ENCODE measurements at places on chromosomes 13 and 19.

GRCh38 chr13:33229446-33230177, 55.9 kb downstream of the STARD13 start:
- no peak for DNase-seq

DNA sequence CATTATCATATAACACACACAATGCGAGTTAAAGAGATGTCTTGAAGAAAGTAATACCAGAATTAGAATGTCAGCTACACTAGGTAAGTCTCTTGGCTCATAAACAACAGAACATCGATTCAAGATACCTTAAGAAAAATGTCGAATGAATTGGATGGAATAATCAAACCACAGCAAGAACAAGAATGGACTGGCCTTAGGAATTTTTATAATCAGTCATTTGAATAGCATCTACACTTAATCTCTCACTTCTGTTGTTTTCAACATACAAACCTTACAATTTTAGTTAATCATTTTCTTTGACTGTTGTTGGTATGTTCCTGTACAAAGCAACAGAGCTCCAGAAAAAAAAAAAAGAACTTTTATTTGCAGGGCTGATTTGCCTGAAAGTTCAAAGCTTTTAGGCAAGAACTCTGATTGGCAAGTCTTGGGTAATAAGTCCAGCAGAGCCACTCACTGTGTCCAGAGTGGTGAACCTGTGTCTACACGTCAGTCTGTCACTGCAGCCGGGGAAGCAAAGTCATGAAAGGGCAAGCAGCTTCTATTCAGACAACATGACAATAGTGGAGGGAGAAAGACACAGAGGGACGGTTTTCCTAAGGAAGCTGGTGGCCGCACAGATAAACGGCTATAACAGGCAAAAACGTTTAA, 1026.1 kb upstream of the MIR17HG start:
- DNase-seq: no peak

DNA sequence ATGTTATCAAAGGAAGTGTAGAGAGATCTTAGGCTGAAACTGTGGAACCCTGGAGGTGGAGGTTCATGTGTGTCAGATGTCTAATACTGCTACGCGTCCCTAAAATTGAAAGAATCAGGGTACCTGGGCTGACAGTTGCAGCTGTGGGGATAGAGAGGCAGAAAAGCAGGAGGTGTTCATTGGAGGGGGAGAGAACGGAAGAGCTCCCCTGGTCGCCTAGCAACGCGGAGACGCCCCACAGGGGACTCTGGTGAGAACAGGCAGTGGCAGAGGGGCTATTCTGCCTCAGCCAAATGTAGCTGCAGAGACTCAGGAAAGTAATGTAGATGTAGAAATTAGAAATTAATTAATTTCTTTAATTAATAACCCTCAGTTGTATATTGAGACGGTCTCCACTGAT, 10.1 kb upstream of the ZNF835 start:
- DNase-seq: no peak

DNA sequence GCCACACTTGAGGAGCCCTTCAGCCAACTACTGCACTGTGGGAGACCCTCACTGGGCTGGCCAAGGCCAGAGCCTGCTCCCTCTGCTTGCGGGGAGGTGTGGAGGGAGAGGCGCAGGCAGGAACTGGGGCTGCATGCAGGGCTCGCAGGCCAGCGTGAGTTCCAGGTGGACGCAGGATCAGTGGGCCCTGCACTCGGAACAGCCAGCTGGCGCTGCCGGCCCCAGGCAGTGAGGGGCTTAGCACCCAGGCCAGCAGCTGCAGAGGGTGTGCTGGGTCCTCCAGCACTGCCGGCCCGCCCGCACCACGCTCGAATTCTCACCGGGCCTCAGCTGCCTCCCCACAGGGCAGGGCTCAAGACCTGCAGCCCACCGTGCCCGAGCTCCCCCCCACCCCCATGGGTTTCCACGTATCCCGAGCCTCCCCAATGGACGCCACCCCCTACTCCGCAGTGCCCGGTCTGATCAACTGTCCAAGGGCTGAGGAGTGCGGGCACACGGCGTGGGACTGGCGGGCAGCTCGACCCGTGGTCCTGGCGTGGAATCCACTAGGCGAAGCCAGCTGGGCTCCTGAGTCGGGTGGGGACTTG, 1293.8 kb upstream of the PCDH9 start:
- no peak for DNase-seq

GRCh38 chr19:14105680-14106079, 11.9 kb downstream of the PRKACA start:
- DNase-seq: no peak

GRCh38 chr13:61833228-61833627, 417.6 kb upstream of the PCDH20 start:
- DNase-seq: no peak

- DNase-seq: no peak
Observed at GRCh38 chr19:37217480-37217774, 587 bp upstream of the ZNF383 start.

- DNase-seq: no peak
Observed at GRCh38 chr13:49527123-49527522, 31.4 kb downstream of the PHF11 start.

- DNase-seq: no peak
Observed at GRCh38 chr19:6718741-6719539, 1.5 kb downstream of the C3 start.

DNA sequence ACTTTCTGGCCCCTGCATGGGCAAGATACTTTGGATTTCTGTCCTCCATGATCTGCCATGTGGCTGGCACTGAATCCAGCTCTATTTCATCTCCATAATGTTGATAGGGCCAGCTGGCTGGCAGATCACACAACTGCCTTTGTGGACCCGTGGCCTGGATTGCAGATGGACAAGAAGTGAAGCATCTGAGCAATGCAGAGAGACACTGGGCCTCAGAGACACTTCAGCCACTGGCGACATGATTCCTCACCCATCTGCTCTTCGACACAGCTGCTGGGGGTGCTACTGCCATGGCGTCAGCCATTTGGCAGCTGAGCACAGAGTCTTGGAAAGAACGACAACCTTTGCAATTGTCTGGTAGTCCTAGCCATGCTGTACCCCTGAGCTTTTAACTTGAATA, 79.5 kb upstream of the MYO16 start:
- no peak for DNase-seq

DNA sequence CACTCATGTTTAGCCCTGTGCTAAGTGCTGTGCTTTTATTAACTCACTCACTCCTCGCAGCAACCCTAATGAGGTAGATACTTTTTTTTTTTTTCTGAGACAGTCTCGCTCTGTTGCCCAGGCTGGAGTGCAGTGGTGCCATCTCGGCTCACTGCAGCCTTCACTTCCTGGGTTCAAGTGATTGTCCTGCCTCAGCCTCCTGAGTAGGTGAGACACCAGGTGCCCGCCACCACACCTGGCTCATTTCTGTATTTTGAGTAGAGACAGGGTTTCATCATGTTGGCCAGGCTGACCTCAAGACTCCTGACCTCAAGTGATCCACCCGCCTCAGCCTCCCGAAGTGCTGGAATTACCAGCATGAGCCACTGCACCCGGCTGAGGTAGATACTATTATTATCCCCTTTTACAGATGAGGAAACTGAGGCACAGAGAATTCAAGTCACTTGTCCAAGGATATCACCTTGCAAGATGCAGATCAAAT, 2.5 kb downstream of the ITPKC start:
- DNase-seq: no peak

DNA sequence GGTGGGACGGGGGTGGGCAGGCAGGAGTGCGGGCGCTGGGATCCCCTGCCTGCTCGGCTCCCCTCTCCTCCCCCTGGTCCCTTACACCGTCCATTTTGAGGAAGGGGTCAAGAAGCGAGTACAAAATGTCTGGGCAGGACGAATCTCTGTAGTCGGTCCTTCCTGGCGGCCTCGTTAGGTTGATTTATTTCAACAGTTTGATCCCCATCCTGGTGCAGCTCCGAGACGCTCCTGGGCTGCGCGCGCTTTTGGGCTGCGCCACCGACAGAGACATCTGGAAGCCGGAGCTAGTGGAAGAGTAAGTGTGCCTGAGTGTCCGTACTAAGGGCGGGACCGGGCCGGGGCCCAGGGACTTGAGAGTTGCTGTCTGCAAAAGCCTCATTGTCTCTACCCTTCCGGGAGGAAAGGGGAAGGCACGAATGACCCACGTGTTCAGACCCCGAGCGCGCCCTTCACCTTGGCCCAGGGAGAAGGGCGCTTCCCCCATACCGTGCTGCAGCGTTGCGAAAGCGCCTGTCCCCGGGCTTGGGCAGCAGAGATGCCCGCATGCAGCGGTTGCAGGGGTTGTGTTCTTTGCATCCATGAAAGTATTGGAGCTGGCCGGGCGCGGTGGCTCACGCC, 1.8 kb downstream of the ZNF114 start:
- DNase-seq: no peak

- DNase-seq: no peak
Observed at GRCh38 chr13:36166046-36166445, 34.9 kb upstream of the DCLK1 start.

DNA sequence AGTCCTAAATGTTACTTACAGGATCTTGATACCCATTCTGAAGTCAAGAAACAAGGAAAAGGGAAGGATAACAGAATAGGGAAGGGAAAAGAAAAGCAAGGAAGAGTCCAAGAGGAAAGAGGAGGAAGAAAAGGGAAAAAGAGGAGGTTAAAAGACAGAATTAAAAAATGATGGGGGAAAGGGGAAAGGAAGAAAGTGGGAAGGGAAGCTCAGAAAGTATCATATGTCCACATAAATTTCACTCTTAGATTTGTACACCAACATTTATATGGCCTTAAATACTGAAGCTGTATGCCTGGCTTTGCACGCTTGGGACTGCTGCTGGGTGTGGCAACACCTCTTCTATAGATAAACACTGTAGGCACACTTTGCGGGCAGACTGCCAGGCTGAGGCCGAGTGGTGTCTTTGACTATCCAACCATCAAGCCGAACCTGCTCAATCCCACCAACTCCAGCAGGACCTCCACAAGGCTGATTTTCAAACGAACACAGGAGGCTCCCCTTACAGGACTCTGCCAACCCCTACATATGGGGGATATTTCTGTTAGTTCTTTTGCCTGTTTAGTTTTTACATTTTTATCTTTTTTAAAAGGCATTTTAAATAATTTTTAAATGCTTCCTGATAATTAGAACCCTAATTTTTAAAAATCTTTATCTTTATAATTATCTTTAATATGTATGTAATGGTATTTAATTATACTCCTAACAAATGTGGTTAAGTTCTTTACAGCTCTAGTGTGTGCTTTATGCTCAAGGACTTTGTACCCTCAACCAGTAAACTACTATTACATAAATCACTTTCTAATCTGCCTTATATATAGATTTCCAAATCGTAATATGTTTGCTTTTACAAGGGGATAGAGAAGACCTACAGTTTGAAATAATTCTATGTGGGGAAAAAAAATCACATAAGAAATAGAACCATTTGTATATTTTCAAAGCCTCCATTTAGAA, 154.2 kb downstream of the DIAPH3 start:
- DNase-seq: no peak

DNA sequence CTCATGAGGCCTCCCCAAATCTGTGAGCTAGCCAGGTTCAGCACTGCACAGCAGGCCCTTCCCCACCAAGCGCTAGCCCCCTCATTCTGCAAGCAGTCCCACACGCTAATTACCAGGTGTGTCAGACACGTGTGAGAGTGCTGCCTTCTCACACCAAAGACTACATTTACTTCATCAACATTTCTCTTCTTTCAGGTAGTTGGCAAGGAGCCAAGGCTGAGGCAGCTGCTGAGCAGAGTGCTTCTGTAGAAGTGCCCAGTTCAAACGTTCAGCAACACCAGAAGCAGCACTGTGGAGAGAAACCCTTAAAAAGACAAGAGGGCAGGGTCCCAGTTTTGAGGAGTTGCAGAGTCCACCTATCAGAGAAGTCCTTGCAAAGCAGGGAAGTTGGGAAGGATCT, 6.4 kb downstream of the ZNF773 start:
- no peak for DNase-seq

- no peak for DNase-seq
Observed at GRCh38 chr13:73521290-73521624, 462.5 kb downstream of the KLF5 start.

GRCh38 chr19:2429917-2430535, 2.6 kb upstream of the TIMM13 start:
- no peak for DNase-seq

GRCh38 chr19:35254341-35255297, 5.8 kb downstream of the LSR start:
- DNase-seq: peak; percentile 66

DNA sequence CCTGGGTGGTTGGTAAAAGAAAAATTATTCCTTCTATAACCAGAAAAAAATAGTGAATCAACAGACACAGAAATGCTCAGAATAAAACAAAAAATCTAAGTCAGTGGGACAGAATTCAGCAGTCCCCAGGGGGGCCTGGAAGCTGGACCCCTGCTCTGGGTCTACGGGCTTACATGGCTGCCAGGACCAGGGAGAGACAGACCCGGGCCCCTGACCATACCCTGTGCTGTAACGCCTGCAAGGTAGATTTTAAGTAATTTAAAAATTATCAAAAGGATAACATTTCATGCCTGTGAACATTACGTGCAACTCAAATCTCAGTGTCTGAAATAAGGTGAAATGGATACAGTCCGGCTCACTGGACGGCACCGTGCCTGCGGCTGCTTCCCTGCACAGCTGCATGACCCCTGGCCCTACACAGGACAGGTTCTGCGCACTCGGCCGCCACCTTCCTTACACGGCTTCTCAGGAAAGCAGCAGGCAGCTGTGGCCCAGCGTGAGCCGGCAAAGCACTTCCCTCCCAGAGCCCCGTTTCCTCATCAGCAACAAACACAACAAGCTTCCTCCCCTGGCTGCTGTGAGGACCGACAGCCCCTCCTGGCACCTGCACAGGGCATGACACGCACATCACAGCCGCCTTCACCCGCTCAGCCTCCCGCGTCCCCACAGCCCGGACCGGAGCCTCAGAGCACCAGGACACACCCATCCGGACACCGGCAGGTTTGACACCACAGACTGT, 22.2 kb downstream of the RASA3 start:
- DNase-seq: peak; percentile 87

DNA sequence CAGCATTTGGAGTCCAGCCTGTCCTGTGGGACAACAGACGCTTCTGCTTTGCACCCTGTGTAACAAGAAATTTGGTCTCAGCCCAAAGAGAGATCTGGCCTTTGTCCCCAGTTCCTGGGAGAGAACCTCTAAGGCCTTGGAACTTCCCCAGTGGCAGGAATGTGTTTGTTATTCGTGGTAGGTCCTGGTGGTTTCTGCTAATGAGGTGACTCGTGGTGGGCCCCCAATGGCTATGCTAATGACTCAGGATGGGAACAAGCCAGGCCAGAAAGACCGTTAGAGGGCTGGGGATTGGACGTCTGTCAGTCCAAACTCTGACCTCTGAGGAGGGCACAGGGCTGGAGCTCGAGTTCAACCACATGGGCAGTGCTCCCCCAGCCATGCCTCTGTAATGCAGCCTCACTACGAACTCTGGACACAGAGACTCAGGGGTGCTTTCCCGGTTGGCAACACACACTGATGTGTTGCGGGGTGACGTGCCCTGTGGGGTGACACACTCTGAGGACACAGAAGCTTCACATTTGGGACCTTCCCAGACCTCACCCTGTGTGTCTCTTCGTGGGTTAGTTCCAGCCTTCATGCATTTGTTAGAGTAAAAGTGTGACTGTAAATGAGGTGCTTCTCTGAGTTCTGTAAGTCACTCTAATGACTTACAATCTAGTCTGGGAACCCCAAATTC, 38.9 kb downstream of the TEX29 start:
- DNase-seq: no peak

- DNase-seq: no peak
Observed at GRCh38 chr13:111183087-111183645, 68.1 kb downstream of the ARHGEF7 start.
